ENCODE measurements at places on chromosomes 3 and 15.

- DNase-seq, result no peak
Measured at GRCh38 chr3:37751967-37752648, 109.6 kb upstream of the CTDSPL start.

- no peak for DNase-seq
Measured at GRCh38 chr15:70799667-70800450, 36.5 kb upstream of the UACA start.

GRCh38 chr3:146449076-146449475, 20.3 kb downstream of the PLSCR2 start:
- DNase-seq, result no peak

DNA sequence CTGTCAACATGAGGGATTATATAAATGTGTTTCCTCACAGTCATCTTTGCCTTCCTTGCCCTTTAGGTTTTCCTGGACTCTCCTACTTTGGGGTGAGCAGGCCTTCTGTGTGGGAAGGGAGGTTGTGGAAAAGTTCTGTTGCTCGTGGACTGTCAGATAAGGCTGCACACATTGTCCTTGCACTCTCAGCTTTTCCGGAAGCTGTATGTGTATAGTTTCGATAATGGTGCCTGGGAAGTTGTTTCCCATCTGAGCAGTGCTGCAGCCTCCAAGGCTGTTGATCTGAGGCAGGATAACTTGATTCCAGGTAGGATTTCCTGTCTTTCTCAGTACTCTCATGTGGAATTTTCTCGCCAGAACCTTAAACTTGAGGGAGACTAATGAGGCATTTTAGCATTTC, 297.8 kb upstream of the AZI2 start:
- DNase-seq, result no peak

- no peak for DNase-seq
Measured at GRCh38 chr15:70853318-70853972, 512 bp downstream of the LARP6 start.

DNA sequence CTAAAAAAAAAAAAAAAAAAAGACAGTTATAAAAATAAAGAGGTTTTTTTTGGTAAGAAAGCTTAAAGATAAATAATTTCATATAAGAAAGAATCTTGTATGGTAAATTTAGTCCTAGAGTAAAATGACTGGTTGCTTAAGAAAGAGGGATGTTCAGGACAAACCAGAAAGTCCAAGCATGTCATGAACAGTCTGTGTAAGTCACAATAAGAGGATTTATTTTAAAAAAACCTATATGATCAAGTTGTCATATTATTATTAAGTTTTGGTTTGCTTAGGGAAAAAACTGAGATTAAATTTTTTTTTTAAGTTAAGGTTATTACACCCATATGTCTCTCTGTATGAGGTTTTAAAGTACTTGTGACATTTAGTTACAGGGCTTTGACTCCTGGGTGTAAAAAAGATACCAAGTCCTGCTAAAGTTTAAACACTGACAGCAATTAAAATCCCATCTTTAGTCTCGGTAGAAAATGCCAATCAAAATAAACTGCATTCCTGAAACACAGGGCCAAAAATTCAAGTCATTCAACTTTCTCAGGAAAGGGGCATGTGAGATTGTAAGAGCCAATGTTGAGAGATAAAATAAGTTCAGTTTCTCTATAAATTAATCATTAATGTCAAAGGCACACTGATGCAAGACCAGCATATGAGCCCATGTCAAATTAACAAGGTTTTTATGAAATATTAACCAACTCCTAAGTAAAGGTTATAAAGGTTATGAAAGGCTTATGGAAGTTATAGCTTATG, 8.5 kb upstream of the BDH1 start:
- DNase-seq, result no peak

DNA sequence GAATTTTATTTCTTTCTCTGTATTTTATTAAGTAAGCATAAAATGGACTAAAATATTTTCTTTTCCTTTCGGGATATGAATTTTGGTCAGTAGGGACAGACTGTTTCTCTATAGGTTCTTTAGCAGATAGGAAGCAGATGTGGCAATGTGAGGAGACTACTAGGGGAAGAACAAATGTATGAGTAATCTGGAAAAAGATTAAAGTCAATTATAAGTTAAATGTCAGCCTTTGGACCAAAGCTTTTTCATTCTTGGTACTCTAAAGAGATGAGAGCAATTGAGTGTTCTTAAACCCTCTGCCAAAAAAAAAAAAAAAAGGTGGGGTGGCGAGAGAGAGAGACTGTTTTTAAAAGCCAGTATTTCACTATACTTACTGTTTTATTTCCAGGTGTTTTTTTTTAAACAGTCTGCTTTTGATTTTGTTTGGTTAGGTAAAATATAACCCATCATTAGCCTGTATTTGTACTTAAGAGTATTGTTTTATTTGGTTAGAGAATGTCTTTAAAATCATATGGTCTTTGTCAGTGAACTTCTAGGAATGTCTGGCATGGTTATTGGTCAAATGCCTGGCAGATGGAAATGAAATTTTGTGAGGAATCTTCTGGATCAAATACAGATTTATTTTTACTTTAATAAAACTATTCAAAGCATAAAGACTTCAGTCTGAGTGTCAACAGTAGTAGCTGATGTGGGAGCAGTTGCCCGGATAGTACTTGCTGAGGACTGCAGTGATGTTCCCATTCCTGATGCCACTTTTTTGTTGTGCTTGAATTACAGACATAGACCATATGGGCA, 63.8 kb downstream of the LRRC49 start:
- no peak for DNase-seq

- DNase-seq, result no peak
Measured at GRCh38 chr3:155441506-155441905, 148.0 kb upstream of the STRIT1 start.

- DNase-seq, result no peak
Measured at GRCh38 chr15:65937476-65937875, 68.2 kb downstream of the RAB11A start.

- no peak for DNase-seq
Measured at GRCh38 chr15:38035701-38036100, 101.3 kb downstream of the TMCO5A start.
